ENCODE measurements at places on chromosomes 2 and 18.

- DNase-seq = no peak
These were observed 12.4 kb upstream of the ST3GAL5 start for GRCh38 chr2:85901155-85901554.

DNA sequence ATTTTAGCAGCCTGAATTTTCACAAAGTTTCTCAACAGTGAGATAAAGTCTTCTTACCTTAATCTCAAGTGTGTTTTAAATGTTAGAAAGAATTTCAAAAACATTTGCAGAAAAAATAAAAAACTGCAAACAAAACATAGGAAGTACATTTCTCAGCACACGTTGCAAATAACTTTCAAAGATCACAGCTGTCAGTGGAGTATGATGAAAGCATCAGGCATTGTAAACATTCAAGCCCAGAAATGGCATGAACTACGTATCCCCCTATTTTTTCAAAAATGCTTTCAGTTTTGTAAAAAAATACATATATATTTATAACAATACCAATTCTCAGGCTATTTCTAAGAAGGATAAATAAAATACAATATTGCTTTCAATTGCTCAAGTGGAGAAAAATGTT is 320.6 kb upstream of the TFPI start:
- DNase-seq = no peak

DNA sequence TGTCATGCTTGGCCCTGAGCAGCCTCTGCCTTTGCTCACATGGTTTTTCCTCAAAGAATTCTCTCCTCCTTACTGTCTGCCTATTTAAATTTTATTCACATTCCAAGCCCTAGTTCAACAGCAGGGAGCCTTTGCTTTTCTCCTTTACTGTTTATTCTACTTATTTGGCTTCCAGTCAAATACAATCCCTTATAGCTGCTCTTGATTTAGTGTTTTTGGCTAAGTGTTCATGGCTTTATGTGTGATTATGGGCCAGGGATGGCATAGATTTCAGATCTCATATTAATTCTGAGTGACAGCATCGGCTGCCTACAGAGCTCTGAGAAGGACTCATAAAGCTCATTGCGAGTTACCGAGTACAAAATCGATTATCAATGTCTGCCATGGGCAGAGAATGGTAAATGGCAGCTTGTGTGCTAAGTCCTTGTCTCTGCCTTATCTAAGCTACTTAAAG is 106.7 kb downstream of the METTL8 start:
- DNase-seq = no peak

- no peak for DNase-seq
These were observed 5.4 kb upstream of the CWC22 start for GRCh38 chr2:180012523-180012922.

- no peak for DNase-seq
These were observed 131.3 kb downstream of the PRPF40A start for GRCh38 chr2:152585830-152586484.

- no peak for DNase-seq
These were observed 327.6 kb downstream of the RDH14 start for GRCh38 chr2:18232731-18233438.

GRCh38 chr2:37389989-37390765 is 45.7 kb downstream of the QPCT start:
- DNase-seq = peak; percentile 67

DNA sequence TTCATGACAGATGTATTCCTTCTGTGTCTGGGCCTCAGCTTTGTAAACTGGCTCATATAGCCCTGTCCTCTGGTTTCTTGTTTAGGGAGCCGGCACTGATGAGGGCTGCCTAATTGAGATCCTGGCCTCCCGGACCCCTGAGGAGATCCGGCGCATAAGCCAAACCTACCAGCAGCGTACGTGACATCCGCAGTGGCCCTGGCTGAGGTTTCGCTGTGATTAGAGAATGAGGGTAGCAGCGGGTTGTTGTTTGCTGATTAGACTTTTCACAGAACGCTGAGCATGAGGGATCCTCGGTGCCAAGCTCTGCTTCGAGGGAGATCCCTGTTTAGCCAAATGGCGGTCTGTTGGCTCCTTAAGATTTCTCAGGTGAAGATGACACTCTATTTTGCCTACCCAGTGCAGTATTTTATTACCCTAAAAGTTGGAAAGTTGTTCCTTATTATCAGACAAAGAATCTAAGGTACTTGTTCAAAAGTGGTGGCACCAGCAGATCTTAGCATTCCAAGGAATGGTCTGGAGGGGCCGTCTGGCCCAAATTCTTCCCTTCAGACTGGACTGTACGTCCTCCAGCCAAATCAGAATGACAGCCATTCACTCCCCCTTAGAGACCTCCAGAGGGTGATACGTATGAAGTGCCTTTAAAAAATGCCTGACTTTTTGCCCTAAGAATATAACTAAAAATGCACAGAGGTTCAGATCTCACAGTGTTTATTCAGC is 21.5 kb upstream of the GMCL1 start:
- no peak for DNase-seq

Data from activated CD4-positive, alpha-beta T cell treated with anti-CD3 and anti-CD28 coated beads for 4 hours (primary cell).